ENCODE measurements at places on chromosomes 4 and X.

DNA sequence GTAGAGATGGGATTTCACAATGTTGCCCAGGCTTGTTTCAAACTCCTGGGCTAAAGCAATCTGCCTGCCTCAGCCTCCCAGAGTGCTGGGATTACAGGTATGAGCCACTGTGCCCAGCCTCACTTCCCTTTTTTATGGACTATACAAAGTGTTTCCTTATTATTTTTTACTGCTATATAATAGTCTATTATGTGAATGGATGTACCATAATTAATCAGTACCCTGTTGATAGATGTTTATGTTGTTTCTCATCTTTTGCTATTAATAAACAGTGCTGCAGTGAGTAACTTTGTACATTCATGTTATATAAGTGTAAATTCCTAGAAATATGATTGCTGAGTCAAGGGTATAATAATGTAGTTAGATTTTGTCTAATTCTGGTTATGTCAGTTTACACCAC, 35.8 kb upstream of the LARP1B start:
- DNase-seq = no peak

DNA sequence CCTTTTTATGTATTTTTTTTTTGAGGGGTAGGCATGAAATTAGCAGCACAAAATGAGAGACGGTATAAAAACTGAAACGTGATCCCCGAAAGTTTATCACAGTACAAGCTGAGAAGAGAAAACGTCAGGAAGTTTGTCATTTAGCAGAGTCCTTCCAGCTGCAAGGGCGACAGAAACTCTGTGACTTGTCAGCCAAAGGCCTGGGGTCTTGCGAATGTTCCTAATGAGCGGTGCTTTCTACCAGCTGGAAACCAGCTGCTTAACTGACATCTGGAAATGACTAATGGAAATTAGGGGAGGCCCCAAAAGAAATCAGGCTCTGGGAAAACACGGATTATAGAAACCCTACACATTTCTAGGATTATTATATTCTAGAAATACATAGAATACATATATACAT, 66.5 kb downstream of the CHRNA9 start:
- DNase-seq = no peak

GRCh38 chr4:85368240-85368639, 106.7 kb upstream of the ARHGAP24 start:
- no peak for DNase-seq

DNA sequence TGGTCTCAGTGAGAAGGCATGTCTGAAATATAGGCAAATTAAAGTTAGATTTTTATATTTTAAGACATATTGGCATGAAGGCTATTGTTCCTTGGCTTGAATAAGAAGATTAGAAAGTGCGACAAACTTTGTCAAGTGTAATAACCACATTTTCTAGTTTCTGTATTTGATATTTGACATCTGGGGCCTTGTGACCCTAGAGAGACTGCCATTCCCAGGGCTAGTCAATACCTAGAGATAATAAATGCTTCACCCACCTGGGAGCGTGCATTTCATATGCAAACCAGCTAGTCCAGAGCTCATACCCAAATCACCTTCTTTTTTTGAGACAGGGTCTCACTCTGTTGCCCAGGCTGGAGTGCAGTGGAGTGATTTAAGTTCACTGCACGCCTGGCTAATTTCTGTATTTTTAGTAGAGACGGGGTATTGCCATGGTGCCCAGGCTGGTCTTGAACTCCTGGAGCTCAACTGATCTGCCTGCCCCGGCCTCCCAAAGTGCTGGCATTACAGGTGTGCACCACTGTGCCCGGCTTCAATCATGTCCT, 62.6 kb downstream of the COQ2 start:
- no peak for DNase-seq

DNA sequence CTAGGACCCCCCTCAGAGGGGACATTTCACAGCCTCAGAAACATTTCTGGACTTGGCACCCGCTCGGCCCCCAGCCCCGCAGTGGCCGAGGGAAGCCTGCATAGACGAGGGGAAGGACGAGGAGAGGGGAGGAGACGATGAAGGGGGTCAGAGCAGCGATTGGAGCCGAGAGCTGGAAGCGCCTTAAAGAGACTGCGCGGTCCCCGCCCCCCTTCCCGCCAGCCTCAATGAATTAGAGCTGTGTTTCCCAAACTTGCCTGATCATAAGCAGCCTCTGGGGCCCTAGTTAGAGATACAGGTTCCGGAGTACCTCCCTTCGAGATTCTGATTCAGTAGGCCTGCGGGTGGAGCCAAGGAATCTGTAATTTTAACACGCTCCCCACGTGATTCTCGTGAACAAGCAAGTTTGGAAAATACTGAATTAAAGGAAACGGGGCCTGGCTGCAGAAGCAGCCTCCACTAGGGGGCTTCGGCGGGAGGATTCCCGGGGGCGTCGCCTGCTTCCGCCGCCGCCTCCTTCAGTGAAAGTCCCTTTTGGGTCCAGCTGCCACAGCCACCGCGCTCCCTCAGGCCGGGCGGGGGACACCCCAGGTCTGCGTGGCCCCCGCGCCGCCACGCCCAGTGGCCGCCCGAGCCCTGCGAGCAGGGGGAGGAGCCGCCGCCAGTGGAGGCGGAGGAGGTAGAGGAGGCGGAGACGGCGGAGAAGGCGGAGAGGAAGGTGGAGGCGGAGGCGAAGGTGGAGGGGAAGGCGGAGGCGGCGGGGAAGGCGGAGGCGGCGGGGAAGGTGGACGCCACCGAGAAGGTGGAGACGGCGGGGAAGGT, at the start of gene USP27X:
Gene USP27X (plus strand): TSS at position 651 of the 822 bp plus-strand sequence. CDS start 824 bp downstream, outside the sequence.
- peak; percentile 79 for DNase-seq

GRCh38 chrX:82816001-82816400, 692.1 kb upstream of the POU3F4 start:
- no peak for DNase-seq

- no peak for DNase-seq
Observed at GRCh38 chr4:147250062-147250461, 230.8 kb upstream of the EDNRA start.

GRCh38 chrX:115559672-115560071, 1.3 kb upstream of the PLS3 start:
- DNase-seq = no peak

DNA sequence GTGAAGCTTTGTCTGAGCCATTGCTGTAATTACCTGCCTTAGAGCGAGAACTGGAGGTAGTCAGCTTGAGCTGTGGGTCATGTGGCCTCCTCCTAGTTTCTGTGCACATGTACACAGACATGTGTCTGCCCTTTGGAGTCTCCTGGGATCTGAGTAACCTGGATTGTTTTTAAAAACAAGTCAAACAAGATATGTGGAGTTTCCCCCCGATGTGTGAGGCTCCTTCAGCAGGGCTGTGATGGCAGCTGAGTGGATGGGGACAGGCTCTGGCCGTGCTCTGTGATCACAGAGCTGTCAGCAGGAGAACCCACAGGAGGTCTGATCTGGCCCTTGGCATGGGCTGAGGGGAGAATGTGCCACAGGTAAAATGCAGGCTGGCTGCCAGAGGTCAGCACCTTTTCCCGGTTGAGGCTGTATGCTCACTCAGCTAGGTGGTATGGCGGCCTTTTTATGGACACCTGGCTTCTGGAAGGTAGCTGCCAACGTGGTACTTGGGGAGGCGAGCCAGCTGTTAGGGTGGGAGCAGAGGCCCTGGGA, 38.4 kb downstream of the NOP14 start:
- DNase-seq = peak; percentile 39

DNA sequence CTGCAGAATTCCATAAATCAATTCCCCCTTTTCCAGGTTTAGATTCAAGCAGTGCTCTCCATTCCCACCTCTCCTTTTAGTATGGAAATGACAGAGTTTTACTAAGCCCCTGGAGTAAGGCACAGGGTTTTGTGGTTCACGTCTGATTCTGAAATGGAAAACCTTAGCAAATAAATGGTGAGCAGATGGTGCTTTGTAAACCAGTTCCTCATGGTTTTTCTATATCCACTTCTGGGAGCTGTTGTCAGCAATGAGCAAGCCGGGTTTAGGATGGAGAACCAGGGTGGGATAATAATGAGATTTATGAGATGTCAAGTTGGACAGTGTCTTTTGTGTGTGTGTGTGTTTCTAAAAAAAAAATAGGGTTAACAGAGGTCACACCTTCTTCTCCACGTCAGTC, 113.8 kb upstream of the RBPJ start:
- DNase-seq = no peak

GRCh38 chr4:146342600-146343192, 128.4 kb downstream of the REELD1 start:
- peak; percentile 24 for DNase-seq

DNA sequence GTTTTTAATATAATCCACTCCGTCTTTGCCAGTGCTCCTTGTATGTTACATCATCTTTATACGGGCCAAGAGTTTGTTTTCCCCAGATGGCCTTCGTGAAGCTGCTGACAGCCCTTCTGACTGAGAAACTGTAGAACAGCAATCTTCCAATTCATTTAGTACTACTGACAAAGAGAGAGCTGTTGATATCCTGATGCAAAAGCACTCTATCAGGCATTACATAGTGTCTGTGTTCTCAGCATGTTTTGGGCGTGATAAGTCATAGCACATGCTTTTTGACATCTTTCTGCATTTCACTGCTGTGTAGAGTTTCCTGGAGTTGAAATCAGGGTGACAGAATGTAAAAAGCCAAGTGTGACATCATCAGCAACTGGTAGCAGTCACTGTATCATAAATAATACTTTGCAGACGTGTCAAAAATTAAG, 746.3 kb upstream of the FAM241A start:
- DNase-seq = peak; percentile 20

GRCh38 chr4:113684534-113685091, 76.9 kb downstream of the CAMK2D start:
- DNase-seq = peak; percentile 20

DNA sequence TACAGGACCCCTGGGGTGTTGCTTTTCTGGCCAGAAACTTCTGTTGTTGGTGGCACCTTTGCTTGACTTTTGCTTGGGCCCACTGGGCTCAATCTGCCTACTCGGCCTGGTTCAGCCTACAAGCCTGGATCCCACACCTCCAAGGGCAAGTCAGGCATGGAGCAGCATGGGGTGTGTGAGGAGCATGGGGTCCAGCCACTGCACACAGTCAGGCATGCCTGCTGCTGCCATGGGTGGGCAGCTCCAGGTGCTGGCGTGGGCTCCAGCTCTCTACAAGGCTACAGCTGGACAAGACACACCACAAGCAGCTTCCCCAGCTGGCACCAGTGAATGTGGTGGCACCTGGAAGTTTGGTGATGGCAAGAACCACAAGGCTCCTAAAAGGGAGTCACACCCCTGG, 1683.1 kb upstream of the ADGRL3 start:
- DNase-seq = no peak
